ENCODE measurements at places on chromosomes 5 and 9. TPM values are rescaled to one million over a fixed set of nuclear protein-coding genes. Genes with fewer than 3 reads are reported as not detected.
A peak's percentile ranks its signal among the peaks of the same experiment; 100 is the strongest.

The SPAAR gene
- total RNA-seq = not detected

The DOK3 gene
- 11.1 TPM for total RNA-seq

The CXCL14 gene
- not detected for total RNA-seq

The SHOC1 gene
- total RNA-seq = not detected

The SLC6A19 gene
- not detected for total RNA-seq

- no peak overlapping the region for H3K4me3 ChIP-seq
- no peaks in the 10 kb centered on the region for H3K27me3 ChIP-seq
- DNase-seq = no peak
- peaks cover 4% of the 10 kb centered on the region for H3K36me3 ChIP-seq
- no peak overlapping the region for H3K27ac ChIP-seq
Measured at GRCh38 chr9:28287455-28287854, 714.2 kb upstream of the C9orf72 start.

GRCh38 chr5:151002250-151002649 is 18.1 kb upstream of the GPX3 start:
- H3K36me3 ChIP-seq = no peaks in the 10 kb centered on the region
- H3K27me3 ChIP-seq = no peaks in the 10 kb centered on the region
- DNase-seq = peak; percentile 69
- no peaks in the 10 kb centered on the region for H3K4me1 ChIP-seq
- no peak overlapping the region for H3K4me3 ChIP-seq

GRCh38 chr5:138752341-138752950 is 779 bp upstream of the CTNNA1 start:
- peaks cover 4% of the 10 kb centered on the region for H3K36me3 ChIP-seq
- no peaks in the 10 kb centered on the region for H3K27me3 ChIP-seq
- H3K4me3 ChIP-seq = peak overlapping the region; percentile 91
- peaks cover 27% of the 10 kb centered on the region for H3K4me1 ChIP-seq
- H3K27ac ChIP-seq = peak overlapping the region; percentile 98

GRCh38 chr5:137441476-137441875 is 57.6 kb downstream of the SPOCK1 start:
- H3K27me3 ChIP-seq = no peaks in the 10 kb centered on the region
- DNase-seq = no peak
- no peaks in the 10 kb centered on the region for H3K4me1 ChIP-seq
- H3K27ac ChIP-seq = no peak overlapping the region
- H3K36me3 ChIP-seq = no peaks in the 10 kb centered on the region
- H3K4me3 ChIP-seq = no peak overlapping the region

GRCh38 chr9:127612939-127613582 is 984 bp downstream of the STXBP1 start:
- peak; percentile 81 for DNase-seq
- H3K4me1 ChIP-seq = peaks cover 16% of the 10 kb centered on the region
- H3K27me3 ChIP-seq = peaks cover 29% of the 10 kb centered on the region
- H3K36me3 ChIP-seq = no peaks in the 10 kb centered on the region

DNA sequence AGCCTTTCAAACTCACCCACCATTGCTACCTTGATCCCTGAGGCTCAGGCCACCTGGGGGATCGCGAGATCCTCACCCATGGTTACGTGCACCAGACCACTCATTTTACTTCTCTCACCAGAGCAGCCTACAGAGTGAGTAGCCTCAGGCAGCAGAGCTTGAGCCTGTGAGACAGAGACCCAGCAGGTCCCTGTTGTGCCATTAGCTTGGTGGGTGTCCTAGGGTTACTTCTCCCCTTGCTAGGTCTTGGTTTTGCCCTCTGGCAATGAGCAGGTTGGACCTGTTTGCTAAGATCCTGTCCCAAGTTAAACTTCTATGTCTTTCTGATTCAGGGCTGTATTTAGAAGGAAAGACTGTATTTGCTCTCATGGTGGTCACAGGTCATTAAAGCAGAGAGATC is 21.8 kb downstream of the WHRN start:
- H3K27ac ChIP-seq = no peak overlapping the region
- H3K27me3 ChIP-seq = no peaks in the 10 kb centered on the region
- H3K4me1 ChIP-seq = no peaks in the 10 kb centered on the region
- no peaks in the 10 kb centered on the region for H3K36me3 ChIP-seq
- H3K4me3 ChIP-seq = no peak overlapping the region

DNA sequence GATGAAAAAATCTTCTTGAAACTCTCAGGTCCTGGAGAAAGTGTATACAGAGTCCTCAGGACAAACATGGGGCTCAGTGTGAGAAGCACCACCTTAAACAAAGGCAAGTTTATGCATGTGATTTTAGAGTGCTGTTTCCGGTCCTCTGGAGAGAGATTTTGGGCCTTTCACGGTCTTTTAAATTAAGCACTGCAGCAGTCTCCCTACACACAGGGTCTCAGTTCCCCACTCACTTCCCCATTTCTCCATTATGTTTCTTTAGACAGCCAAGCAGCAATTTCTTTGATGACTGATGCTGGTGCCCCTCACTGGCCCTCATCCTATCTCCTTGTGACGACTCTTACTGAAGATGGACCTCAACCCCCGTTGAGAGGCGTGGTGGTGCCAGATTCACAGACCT is 220.2 kb upstream of the CLINT1 start:
- no peaks in the 10 kb centered on the region for H3K4me1 ChIP-seq
- no peak for DNase-seq
- no peaks in the 10 kb centered on the region for H3K36me3 ChIP-seq
- H3K27me3 ChIP-seq = no peaks in the 10 kb centered on the region
- H3K27ac ChIP-seq = no peak overlapping the region

DNA sequence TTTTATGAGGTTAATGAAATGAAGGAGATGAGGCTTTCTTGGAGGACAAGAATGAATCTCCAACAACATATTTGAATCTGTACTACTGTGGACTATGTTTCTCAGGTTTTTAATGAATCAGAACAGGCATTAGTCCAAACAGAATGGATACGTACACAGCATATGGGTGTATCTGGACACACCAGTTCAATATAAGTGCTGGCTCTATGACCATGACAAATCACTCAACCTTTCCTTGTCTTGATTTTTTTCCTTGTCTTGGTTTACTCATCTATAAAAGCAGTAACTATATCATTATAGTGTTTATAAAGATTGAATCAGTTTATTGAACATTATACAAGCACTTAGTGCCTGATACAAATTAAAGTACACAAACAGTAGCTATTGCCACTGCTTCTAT is 104.1 kb downstream of the AP3B1 start:
- H3K27me3 ChIP-seq = no peaks in the 10 kb centered on the region
- H3K4me3 ChIP-seq = no peak overlapping the region
- no peaks in the 10 kb centered on the region for H3K4me1 ChIP-seq
- no peaks in the 10 kb centered on the region for H3K36me3 ChIP-seq
- DNase-seq = no peak

DNA sequence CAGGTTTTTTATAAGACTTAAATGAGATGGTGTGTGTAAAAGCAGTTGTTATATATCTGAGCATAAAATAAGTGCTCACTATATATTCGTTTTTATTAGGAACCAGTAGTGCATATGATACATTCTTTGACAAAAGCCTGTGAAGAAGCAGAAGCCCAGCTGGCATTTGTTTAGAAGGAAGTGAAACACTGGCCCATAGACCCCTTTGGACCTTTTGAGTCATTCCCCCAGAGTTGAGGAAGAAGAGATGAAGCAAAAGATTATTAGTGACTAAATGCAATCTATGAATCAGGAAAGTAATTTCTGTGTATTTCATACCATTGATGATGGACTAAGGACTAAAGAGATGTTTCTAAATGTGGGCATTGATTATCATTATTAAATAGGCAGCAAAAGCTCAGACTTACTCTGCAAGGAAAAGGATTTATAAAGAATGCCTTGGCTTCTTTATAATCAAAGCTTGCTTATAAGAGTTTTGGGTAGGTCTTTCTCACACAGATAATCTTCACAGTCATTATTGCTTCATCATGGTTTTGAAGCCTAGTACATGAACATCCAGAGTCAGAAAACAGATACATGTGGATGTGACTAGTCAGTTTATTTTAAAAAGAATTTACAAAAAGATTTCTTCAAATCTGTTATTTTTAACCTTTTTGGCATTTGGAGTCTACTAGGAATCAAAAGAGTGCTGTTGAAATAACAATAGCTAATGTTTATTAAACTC is 16.9 kb upstream of the FER start:
- H3K27me3 ChIP-seq = no peaks in the 10 kb centered on the region
- no peak for DNase-seq
- peaks cover 19% of the 10 kb centered on the region for H3K4me1 ChIP-seq
- no peak overlapping the region for H3K4me3 ChIP-seq
- H3K36me3 ChIP-seq = no peaks in the 10 kb centered on the region
- H3K27ac ChIP-seq = no peak overlapping the region

- no peak overlapping the region for H3K4me3 ChIP-seq
- H3K4me1 ChIP-seq = no peaks in the 10 kb centered on the region
- no peaks in the 10 kb centered on the region for H3K36me3 ChIP-seq
- no peak for DNase-seq
- H3K27ac ChIP-seq = no peak overlapping the region
Measured at GRCh38 chr5:79529110-79529509, 15.2 kb upstream of the HOMER1 start.

DNA sequence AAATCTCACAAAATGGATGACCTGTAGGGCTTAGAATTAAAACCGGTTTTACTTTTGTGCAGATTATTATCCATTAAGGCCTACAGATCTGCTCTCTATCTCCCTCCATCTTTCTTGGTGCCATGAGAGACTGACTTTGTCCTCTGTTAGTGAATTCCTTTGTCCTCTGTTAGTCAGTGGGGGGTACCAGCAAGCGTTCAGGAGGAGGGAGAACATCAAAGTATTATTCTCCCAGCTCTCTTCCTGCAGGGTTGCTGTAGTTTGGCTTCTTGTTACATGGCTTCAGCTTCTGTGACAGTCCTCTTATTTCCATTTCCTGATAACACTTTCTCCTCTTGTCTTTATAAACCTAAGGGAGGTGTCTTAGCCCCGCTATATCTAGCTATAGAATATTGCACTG is 850.5 kb upstream of the SEMA6A start:
- DNase-seq = peak; percentile 54
- H3K27me3 ChIP-seq = no peaks in the 10 kb centered on the region
- no peaks in the 10 kb centered on the region for H3K4me1 ChIP-seq
- H3K36me3 ChIP-seq = no peaks in the 10 kb centered on the region
- H3K27ac ChIP-seq = no peak overlapping the region

DNA sequence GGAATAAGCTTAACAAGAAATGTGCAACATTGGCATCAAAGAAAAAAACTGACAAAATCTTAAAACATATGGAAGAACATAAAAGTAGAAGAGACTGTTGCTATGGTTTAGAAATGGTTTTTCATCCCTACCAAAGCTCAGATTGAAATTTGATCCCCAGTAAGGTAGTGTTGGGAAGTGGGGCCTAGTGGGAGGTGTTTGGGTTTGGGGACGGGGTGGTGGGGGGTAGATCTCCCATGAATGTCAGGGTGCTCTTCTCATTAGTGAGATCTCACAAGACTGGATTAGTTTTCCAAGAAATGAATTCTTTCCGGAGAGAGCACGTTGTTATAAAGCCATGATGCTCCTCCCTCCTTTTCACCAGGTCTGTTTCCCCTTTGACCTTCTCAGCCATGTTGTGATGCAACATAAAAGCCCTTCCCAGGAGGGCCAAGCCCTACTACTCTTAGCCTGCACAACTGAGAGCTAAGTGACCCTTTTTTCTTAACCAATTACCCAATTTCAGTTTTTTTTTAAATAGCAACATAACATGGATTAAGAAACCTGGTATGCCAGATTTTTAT is 10.6 kb downstream of the TMEM167A start:
- H3K4me3 ChIP-seq = no peak overlapping the region
- DNase-seq = peak; percentile 53
- H3K4me1 ChIP-seq = peaks cover 34% of the 10 kb centered on the region
- H3K36me3 ChIP-seq = 0 out of 2 replicates have a peak, but pooled peaks cover 5% of the 10 kb centered on the region
- no peak overlapping the region for H3K27ac ChIP-seq

- no peaks in the 10 kb centered on the region for H3K27me3 ChIP-seq
- DNase-seq = no peak
- no peak overlapping the region for H3K4me3 ChIP-seq
- peaks cover 23% of the 10 kb centered on the region for H3K4me1 ChIP-seq
Measured at GRCh38 chr5:29208024-29208423, 1985.5 kb upstream of the CDH6 start.

- no peak overlapping the region for H3K27ac ChIP-seq
- no peaks in the 10 kb centered on the region for H3K27me3 ChIP-seq
- no peaks in the 10 kb centered on the region for H3K4me1 ChIP-seq
- no peak overlapping the region for H3K4me3 ChIP-seq
- H3K36me3 ChIP-seq = no peaks in the 10 kb centered on the region
- DNase-seq = no peak
Measured at GRCh38 chr9:18896531-18897179, 136.4 kb downstream of the SAXO1 start.

GRCh38 chr5:134813827-134814226 is 31.9 kb upstream of the C5orf24 start:
- H3K27me3 ChIP-seq = no peaks in the 10 kb centered on the region
- no peak for DNase-seq
- no peaks in the 10 kb centered on the region for H3K4me1 ChIP-seq
- H3K4me3 ChIP-seq = no peak overlapping the region

- H3K4me1 ChIP-seq = no peaks in the 10 kb centered on the region
- no peak overlapping the region for H3K27ac ChIP-seq
- no peak for DNase-seq
- H3K4me3 ChIP-seq = no peak overlapping the region
- H3K36me3 ChIP-seq = no peaks in the 10 kb centered on the region
Measured at GRCh38 chr9:123940721-123941523, 11.0 kb upstream of the DENND1A start.

DNA sequence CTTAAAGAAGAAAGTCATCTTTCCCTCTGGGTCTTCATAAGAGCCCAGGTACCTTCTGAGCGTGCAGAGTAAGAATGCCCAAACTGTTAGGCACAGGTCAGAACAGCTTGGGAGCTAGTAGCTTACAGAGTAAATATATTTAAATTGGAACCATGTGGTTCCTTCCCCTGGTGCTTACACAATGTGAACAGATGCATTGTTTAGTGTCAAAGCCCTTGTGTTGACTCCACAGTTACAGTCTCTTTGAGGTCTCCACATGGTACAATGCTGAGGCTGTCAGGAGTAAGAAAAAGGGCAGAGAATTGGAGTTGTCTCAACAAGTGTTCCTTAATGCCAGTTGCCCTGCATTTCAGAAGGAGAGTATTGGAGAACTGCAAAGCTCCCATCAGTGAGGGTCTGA is 188.5 kb downstream of the PAPPA start:
- peaks cover 32% of the 10 kb centered on the region for H3K27me3 ChIP-seq
- H3K4me1 ChIP-seq = peaks cover 47% of the 10 kb centered on the region
- DNase-seq = no peak
- no peak overlapping the region for H3K27ac ChIP-seq

DNA sequence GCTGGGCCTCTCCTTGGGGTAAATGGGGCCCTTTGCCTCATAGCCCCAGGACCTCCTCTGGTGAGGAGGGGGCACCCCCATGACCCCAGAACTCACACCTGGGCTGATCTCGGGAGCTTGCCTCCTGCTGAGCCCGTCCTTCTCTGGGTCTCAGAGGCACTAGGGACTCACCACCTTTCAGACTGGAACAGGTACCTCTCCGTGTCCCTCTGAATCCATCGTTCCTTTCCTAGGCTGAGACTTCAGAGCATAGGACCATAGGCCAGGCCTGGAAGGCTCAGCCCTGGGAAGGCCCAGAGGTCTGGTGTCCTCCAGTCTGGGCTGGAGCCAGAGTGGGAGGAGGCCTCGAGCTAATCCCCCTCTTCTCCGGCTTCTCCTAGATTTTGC is 97.9 kb downstream of the CACNA1B start:
- no peak overlapping the region for H3K27ac ChIP-seq
- DNase-seq = no peak
- H3K27me3 ChIP-seq = no peaks in the 10 kb centered on the region
- H3K4me3 ChIP-seq = no peak overlapping the region
- no peaks in the 10 kb centered on the region for H3K4me1 ChIP-seq

Measured in GM23338 (cell line).